Stimulated activated CD4-positive, alpha-beta T cell treated with anti-CD3 and anti-CD28 coated beads, Interleukin-12 subunit alpha, Interleukin-12 subunit beta, amount 100 ng/mL, for 48 hours (primary cell): ENCODE measurements at places on chromosomes 11 and 22.

GRCh38 chr11:64792482-64792881, 10.5 kb downstream of the MAP4K2 start:
- DNase-seq, result no peak

DNA sequence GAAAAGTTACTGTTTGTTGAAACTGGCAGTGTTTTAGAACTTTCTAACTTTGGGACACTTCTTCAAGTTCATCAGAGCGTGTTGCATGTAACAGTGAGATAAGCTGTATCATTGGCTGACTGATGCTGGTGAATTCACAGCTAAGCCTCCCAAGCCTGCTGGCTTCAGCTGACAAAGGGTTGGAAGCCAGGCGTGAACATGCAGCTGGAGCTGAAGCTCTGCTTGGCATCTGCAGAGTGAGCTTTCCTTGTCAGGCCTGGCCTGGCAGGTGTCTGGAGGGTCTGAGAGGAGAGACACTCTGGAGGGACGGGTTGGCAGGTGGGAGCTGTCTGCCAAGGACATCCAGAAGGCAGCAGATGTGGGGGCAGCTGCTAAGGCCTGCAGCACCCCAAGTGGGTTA, 1.5 kb downstream of the AMPD3 start:
- DNase-seq, result no peak

DNA sequence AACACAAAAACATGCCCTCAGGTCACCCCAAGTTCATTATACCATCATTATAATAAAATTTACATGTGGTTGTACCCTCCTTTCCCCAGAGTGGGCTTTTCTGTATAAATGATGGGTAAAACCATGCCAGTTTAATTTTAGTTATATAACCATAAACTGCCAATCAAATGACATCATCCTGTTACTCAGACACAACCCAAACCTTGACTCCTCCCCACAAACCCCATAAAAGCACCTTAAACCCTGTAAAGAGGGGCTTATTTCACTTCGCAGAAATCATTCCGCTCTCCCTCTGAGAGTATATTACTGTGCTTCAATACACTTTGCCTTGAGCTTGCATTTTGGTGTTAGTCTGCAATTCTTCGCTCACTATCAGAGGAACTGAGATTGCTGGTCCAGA, 5.5 kb upstream of the APOL3 start:
- DNase-seq, result no peak

- no peak for DNase-seq
Observed at GRCh38 chr11:862081-862661, 19.5 kb downstream of the TSPAN4 start.

GRCh38 chr11:92766698-92767097, 202.8 kb upstream of the MTNR1B start:
- no peak for DNase-seq

GRCh38 chr22:25062386-25063085, 110.0 kb downstream of the KIAA1671 start:
- DNase-seq, result no peak

- no peak for DNase-seq
Observed at GRCh38 chr11:3933165-3933628, 77.7 kb downstream of the STIM1 start.

DNA sequence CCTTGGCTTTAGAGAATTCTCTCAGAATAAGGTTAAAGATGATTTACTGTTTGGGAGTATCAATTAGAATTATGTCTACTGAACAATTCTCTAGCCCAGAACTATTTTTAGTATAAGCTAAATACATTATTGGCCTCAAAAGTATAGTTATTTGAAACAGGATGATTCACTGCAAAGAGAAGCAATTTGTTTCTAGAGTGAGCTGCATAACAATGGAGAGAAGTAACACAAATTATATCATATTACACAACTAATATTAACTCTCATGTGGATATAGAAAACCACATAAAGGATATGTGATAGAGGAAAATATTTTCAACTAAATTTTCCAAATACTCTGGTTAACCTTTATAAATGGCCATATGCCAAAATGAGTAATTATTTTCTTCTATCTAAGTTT, 24.9 kb downstream of the PGM2L1 start:
- no peak for DNase-seq

DNA sequence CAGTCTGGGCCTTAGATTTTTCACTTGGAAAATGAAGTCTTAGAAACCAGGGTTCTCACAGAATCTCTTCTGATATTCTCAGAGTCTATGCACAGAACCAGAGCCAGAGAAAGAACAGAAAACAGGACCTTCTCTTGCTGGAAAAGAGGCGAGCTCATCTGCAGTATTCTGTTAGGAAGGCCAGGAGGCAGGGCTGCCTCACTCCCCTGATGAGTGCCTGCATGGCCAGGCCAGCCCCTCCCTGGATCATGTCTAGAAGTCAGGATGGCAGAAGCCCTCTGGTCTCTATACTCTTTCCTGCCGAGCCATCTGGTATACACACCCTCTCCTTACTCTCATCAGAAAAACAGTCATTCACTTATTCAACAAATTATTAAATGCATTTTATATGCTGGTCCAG, 723 bp downstream of the OR51M1 start:
- DNase-seq, result no peak

DNA sequence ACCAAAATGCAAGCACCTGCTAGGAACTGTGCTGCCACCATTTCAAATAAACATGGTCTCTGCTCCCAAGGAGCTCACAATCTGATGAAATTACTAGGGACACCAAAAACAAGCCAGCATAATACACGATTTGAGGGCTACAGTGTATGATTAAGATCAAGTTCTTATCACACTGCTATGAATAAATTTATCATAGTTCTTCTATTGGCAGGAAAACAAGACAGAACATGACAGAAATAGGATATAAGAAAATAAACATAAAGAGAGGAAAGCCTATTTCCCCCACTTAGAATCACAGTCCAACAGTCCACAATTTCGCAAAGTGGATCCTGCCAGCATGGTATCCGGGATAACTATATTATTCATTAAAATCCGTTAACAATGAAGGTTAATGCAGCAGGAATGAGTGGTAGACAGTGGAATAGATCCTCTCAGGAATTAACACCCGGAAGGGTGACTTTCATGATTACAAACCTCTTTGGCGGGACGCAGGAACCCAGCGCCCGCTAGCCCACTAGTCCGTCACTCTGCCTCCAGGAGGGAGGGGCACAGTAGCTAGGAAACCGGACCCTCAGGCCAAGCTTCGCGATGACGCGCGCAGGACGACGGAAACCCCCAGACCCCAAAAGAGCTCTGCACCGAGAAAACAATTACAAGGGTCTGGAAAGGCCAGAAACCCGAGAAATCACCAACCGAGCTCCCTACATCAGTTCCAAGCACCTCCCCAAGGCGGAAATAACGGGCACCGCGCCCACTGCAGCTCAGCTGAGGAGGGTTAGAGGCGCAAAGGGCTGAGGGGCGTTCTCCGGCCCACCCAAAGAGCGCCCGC, 607 bp downstream of the CCDC82 start:
- DNase-seq, result no peak

DNA sequence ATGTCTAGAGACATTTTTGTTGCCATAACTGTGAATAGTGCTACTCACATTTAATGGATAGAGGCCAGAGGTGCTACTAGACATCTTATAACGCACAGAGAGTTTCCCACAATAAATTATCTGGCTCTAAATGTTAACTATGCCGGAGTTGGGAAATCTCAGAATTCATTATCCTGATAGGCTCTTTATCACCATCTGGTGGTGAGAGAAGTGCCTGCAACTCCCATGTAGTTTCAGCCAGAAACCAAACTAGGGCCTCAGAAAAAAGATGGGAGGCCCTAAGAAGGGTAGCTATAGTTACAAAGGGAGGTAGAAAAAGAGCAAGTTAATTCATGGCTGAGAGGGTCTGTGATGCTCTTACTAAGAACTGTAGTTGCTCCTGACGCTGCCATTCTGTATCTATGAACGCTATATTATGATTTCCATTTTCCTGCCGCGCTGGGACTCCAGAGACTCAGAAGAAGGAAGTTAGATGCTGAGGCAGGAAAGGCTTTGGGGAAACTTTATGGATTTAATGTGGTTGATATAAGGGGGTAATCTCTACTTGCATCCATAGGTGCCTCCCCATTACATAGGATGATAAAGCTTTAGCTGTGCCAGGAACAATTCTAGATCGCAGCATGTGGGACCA, 22.9 kb upstream of the MRPL17 start:
- peak; percentile 30 for DNase-seq

GRCh38 chr11:44990665-44991064, 40.0 kb upstream of the TP53I11 start:
- DNase-seq, result no peak

GRCh38 chr11:38598418-38598817, 2000.4 kb upstream of the RAG2 start:
- DNase-seq, result no peak

GRCh38 chr22:27224485-27225374, 567.3 kb downstream of the MIAT start:
- no peak for DNase-seq

GRCh38 chr11:47723041-47723440, 7.9 kb upstream of the AGBL2 start:
- DNase-seq, result no peak

DNA sequence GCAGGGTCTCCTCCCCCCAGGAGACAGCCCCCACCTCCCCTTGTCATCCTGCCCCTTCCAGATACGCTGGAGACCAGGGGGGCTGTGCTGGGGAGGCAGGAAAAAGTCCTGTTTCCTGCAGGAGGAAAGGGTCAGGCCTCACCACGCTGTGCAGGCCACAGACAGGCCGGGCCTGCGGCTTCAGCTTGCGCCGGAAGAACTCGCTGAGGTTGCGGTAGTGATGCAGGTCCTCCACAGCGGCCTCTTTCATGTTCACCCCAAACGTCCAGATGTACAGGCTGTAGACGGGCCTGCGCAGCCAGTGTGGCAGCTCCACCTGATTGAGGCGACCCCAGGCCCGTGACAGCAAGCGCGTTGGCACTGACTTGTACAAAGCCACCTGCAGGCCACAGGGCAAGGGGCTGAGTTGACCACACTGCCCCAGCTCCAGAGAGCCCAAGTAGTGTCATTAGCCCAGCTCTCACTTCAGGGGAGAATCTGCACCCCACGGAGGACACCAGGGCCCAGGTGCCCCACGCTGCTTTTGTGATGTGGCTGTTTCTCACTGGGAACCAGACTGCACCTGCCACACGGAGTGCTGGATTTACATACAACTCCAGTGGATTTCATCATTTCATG, 40.4 kb downstream of the PISD start:
- DNase-seq, result no peak

- no peak for DNase-seq
Observed at GRCh38 chr11:109015283-109015682, 350.4 kb downstream of the DDX10 start.

DNA sequence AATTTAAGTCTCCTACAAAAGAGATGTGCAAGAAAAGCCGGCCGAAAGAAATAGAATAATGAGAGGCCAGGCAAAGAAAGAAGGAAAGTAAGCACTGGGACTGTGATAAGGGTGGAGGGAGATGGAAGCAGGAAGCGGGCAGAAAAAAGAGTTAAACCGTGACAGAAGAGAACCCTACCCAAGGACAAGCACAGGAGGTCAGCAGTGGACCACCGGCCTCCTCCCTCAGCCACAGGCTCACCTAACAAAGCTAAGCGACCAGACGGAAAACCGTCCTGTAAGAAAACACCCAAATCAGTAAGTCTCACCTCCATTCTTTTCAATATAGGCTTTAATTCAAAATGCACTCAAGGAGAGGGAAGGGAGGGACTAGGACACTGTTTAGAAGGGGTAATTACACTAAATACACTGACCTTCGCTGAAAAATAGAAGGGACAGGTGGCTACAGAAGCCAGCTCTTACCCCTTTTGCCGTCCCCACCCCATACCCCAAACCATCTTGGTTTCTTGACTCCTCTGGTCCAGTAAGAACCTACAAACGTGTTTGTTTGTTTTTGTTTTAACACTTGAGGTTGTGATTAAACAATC, 1.9 kb downstream of the FAM181B start:
- DNase-seq, result no peak

DNA sequence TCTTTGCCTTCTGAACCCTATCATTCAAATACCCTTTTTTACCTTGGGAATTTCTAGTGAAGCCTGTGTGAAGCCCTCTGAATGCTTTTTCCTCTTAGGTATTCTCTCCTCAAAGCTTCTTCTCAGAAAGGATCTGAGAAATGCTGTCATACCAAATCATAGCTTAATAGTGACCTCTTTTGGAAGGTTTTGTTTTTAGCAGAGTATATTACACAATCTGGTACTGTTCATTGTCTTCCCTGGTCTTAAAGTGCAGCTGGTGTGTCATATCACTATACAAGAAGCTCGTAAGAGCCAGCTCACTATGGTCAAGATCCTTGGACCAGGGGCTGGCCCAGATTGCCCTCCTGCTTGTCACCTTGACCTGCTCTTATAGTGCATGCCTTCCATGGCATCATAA, 204.4 kb upstream of the ANO5 start:
- DNase-seq, result no peak

GRCh38 chr11:34454308-34455032, 15.7 kb downstream of the CAT start:
- DNase-seq, result no peak

DNA sequence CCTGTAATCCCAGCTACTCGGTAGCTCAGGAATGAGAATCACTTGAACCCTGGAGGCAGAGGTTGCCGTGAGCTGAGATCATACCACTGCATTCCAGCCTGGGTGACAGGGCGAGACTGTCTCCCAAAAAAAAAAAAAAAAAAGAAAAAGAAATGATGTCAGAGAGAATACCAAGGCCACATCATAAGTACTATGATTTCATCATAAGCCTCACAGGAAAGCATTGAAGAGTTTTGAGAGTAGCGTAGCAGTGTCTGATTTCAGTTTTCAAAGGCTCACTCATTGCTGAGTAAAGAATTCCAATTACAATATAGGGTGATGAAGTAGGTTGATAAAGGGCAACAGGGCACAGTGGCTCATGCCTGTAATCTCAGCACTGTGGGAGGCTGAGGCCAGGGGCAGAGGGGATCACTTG, 88.8 kb downstream of the MRTFA start:
- no peak for DNase-seq

DNA sequence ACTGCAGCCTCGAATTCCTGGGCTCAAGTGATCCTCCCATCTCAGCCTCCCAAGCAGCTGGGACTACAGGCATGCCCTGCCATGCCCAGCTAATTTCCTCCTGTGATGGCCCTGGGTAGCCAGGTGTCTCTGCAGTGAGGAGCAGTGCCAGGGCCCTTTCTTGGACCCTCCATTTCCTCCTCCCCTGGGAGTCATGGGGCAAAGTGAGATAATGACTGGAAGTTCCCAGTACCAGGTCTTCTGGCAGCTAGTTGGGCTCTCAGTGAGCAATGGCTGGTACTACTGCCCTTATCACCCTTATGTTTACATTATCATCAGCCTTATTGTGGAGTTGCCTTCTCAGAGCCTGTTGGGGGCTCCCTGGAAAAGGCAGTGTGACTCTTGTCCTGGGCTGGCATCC, 17.6 kb downstream of the DAGLA start:
- no peak for DNase-seq
